ENCODE measurements at places on chromosomes 12 and 14. TPM values are rescaled to one million over a fixed set of nuclear protein-coding genes. Genes with fewer than 3 reads are reported as not detected.

The FSCB gene
- polyA plus RNA-seq, result not detected

The CMAS gene
- polyA plus RNA-seq, result 62.3 TPM

The OAS3 gene
- 8.6 TPM for polyA plus RNA-seq

The FOXN4 gene
- polyA plus RNA-seq, result 1.1 TPM

The VDR gene
- 0.35 TPM for polyA plus RNA-seq

Data from left renal pelvis (tissue), 4 donors.